Activated T-helper 1 cell treated with Interleukin-2 at 50 U/mL for 16 hours (primary cell): ENCODE measurements at places on chromosomes 3 and 15.
A peak's percentile ranks its signal among the peaks of the same experiment; 100 is the strongest.

DNA sequence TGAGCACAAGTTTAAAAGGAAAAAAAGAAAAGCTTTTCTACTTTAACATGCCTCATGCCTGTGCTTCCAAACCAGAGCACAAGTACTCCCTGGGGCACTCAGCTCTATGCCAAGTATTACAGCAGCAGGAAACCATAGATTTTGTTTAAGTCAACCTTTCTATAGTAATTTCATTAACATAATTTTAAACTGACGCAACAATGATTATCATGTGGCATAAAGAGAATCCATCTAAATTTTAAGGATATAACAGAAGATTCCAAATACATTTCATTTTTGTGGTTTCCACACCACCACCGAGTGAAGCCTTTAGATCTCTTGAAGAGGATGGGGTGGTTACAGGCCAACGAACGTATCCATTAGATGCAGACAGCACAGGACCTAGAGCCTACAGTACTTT, 112.1 kb downstream of the TNIK start:
- no peak for DNase-seq

GRCh38 chr3:189249987-189250386, 78.2 kb downstream of the TPRG1 start:
- DNase-seq = no peak

- DNase-seq = no peak
Measured at GRCh38 chr3:124850633-124851032, 36.5 kb downstream of the ITGB5 start.

GRCh38 chr3:97990624-97991292, 18.5 kb upstream of the RIOX2 start:
- no peak for DNase-seq

DNA sequence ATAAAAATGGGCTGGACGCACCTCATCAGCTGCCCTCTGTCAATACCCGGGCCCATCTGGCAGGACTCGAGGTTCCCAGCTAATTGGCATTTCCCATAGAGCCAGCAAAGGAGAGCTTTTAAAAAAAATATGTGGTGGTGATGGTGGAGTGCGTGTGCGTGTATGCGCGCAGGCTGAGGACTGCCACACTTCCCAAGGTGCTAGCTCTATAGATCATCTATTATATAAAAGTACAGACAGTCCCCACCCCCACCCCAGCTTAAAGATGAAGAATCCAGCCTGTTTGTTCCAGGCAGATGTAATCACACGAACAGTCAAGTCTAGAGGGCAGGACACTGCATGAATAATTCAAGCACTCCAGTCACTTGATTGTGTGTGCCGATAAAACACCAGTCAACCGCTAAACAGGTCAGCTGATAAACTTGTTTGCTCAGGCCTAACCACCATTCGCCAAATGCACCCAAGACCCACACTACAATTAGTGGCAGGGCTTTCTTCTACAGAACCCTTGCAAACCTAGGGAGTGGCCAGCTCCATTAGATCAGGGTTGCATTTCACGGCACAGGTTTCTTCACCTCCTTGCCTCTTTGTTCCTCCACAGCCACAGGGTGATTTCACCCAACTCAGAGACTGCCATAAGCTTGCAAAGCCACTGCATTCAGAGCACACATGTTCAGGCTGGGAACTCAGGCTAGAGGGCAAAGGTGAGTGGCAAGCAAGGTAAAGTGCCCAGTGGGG, 5.8 kb downstream of the TLE3 start:
- no peak for DNase-seq

- no peak for DNase-seq
Measured at GRCh38 chr15:43194795-43195194, 9.6 kb downstream of the CCNDBP1 start.

DNA sequence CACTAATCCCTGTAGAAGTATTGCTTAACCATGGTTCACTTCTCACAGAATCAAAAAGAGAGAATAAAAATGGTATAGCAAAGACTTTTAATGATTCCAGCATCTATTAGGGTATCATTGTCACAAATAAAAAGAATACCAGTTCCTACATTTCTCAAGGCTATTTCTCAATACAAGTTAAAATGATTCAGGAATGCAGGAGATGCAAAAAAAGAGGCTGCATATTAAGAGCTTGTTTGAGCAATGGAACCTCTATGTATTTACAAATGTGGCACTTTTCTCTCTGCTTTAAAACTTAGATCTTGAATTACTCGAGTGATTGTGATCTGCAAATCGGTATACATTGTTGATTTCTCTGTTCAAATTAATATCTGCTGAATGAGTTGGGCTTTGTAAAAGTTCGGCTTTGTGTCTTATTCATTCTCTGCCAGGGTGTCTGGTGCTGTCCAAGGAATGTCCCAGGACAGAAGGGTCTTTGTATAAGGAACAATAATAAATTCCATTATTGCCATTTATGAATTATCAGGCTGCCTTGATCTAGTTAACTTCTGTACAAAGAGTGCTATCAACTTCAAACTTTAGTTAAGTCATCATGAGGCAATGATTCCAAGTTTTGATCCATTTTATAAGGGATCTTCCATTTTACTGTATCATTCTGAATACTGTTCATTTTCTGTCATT, 364.2 kb downstream of the RBMS3 start:
- DNase-seq = no peak

DNA sequence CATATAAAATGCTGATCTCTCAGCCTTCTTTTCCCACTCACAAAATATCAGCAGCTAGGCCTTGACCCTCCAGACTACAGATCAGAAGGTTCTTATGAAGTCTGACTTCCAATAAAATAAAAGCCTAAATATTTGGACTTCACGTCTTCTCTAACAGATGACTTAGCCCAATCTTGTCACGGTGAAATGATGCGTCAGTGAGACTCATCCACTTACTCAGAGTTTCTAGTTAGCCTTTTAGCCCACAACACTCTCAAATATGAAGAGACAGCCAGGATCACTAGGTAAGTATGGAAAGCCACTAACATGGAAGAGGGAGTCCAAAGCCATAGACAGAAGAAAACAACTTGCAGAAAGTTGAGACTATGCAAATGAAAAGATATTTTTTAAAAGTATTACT, 601.2 kb downstream of the PYDC2 start:
- DNase-seq = no peak

DNA sequence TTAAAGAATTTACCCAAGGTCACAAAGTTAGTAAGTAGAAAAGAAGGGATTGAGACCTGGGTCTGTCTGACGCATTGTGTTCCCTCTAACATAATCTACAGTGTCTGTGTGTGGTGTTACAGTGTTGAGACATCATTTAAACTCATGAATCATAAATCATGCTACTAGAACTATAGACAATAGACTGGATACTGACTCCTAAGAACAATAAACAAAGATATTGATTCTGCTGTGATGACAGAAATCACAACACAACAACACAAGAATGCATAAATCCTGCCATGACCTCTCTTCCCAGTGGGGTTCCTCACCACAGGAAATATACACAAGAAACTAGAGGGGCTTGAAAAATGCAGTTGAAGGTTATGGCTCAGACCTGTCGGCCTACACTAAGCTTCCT, 44.3 kb downstream of the TRIM69 start:
- no peak for DNase-seq

GRCh38 chr3:146178006-146178689, 17.2 kb upstream of the PLOD2 start:
- DNase-seq = no peak

DNA sequence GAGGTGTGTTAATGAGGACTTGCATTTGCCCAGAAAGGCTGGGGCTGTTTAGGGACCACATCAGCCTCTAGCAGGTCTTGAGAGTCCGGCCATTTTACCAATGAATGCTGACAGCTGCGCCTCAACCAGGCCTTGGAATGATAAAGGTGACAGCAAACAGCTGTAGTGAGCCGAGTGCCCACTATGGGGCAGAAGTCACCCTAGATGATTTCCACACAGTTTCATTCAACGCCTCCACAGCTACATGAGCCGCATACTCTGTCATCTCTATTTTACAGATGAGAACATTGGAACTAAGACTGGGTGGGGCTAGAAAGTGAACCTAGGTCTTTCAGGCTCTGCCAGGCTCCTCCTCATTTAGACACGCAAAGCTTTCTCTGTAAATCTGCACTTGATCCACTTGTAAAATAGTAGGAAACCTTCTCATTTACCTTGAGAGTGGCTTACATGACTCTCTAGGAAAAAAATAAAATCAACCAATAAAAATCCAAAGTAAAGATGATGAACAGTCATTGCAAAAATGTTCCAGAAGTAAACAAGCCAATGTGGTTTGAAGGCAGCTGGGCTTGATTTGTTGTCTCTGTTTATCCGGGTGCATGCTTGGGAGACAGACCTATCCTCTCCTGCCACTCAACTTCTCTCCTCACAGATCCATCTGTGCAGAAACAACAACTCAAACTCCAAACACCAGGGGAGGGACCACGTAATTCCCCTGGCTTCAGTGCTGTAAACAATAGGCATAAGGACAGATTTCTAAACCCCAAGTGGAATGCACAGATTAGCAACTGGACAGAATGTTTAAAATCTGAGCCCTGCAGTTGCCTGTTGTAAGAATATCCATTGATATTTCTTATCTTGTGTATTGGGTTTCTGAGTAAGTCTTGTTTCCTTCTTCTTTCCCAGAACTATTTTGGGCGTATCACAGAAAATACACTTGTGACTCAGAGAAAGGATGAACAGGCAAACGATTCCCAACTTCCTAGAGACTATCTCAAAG, 31.5 kb upstream of the LDHAL6B start:
- no peak for DNase-seq

- no peak for DNase-seq
Measured at GRCh38 chr3:114294940-114295480, 1.2 kb downstream of the TIGIT start.

GRCh38 chr3:50245831-50246516, 10.0 kb downstream of the GNAI2 start:
- DNase-seq = peak; percentile 91

DNA sequence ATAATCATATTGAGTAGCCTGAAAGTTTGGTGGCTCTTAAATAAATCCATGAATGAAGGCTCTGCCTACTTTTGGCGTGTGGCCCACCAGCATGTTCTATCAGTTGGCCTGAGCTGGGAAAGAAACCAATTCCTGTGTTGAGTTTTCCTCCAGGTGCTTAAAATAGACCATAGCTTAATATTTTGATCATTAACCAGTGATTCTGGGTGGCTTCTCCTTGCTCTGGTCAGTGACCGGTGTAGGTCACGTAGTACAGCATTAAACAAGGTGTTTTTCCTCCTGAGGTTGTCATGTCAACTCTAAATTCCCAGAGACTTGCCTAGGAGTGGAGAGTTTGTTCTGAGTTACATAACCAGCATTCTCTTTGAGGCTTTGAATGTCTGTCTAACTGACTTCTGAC, 1.3 kb downstream of the HHLA2 start:
- no peak for DNase-seq

- no peak for DNase-seq
Measured at GRCh38 chr3:35789042-35789831, 149.9 kb downstream of the ARPP21 start.

- DNase-seq = no peak
Measured at GRCh38 chr15:26166429-26166828, 303.3 kb upstream of the ATP10A start.

- no peak for DNase-seq
Measured at GRCh38 chr15:42365921-42366550, 6.7 kb downstream of the CAPN3 start.

GRCh38 chr3:51966016-51966415, 1.2 kb downstream of the PCBP4 start:
- DNase-seq = no peak

DNA sequence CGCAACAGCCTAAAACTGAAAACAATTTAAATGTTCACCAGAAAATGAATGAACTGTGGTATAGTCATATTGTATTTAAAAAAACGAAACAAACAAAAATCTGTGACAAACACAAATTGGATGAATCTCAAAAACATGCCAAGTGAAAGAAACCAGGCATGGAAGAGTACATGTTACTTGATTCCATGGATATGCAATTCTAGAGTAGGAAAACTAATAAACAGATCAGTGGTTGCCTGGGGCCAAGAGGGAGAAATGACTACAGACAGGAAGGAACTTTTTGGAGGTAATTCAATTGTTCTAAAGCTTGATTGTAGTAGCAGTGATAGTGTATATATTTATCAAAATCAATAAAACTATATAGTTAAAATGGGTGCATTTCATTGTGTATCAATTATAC, 16.8 kb downstream of the UBE3A start:
- no peak for DNase-seq

DNA sequence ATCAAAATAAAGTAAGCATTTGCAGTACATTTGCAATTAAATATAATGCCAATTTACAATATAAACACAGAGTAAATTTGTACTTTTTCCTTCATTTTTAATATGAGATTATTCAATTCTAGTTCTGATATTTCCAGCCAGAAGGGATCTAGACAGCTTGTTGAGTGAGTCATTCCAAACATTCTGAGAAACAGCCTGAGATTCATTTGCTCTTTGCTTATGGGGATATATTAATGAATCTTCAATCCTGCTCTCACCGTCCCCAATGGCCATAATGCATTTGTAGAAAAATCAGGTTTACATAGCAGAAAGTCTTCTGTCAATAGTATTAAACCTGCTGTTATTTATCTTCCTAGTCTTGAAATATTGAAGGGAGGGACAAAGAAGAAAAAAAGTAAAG, 554.2 kb downstream of the TUSC7 start:
- DNase-seq = no peak

DNA sequence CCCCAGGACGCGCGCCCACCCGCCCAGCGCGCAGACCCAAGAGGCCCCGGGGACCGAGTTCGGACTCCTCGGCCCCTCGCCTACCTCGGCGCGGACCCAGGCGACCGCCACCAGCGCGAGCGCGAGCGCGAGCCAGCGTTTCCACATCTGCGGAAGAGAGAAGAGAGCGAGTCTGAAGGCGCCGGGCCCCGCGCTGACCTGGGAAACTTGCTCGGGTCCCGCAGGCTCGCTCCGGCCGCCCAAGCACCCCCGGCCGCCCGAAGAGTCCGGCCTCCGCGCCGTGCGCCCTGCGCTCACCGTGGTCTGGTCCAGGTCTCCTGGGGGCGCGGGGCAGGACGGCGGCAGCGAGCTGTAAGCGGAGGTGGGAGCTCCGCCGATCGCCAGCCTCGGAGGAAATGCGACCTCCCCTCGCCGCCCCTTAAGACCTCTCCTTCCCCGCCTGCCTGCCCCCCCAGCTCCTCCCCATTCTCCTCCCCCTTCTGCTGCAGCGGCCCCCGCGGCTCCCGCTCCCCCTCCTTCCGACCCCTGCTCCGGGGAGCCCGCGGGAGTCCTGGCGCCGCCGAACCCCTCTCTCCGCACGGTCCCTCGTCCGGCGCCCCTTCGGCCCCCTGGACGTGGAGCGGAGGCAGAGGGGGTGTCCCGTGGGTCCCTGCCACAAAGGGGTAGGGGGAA, at the start of gene FSTL1:
Gene FSTL1, minus strand, starts transcription at position 393 of the 672 bp plus-strand sequence. Its CDS starts 246 bp downstream, at position 147.
- no peak for DNase-seq

- DNase-seq = no peak
Measured at GRCh38 chr3:187590861-187591576, 79.2 kb downstream of the SST start.

DNA sequence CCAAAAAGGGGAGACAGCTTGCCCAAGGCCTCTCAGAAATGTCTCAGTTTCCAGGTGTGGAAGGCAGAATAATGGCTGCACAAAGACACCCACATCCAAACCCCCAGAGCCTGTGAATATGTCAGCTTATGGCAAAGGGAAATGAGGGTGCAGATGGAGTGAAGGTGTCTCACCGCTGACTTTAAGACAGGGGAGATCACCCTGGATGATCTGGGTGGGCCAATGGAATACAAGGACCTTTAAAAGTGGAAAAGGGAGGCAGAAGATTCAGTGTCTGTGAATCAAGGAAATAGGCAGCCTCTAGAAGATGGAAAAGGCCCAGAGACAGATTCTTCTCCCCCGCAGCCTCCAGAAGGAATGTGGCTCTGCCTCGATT, 48.8 kb upstream of the ATP2B2 start:
- DNase-seq = no peak
